ENCODE measurements at places on chromosomes 12 and 14. TPM values are rescaled to one million over a fixed set of nuclear protein-coding genes. Genes with fewer than 3 reads are reported as not detected.

DNA sequence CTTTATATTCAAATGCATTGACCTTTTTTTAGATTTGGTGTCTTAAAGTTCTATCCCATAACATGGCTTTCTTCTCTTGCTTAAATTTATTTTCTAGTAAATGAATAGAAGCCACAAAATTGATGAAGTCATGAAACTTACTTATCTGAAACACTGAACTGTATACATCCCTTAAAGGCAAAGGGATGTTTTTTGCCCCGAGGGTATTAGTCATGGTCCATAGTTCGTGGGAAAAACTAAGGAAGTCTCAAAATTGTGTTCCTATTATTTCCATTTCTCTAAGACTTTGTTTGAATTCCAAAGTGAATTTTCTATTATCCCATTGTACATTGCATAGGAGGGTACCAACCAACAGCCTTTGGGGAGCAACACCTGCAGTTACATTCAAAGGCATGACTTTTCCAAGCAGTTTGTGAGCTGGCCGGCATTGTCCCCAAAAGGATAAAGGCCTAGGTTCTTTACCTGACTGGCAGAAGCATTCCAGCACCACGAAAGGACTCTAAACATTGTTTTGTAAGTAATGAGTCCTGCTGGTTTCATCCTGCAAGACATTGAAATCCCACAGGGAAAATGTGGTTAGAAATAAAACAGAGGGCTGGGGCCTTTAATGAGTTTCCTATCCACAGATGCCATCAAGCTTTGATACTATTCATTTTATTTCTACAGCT is 473.5 kb downstream of the PRKD1 start:
- DNase-seq = no peak

Gene PTHLH
- 1.9 TPM for polyA plus RNA-seq

Gene HSPB8
- 116 TPM for polyA plus RNA-seq

- DNase-seq = no peak
These were observed 358.6 kb upstream of the FOXG1 start for GRCh38 chr14:28407996-28408395.

DNA sequence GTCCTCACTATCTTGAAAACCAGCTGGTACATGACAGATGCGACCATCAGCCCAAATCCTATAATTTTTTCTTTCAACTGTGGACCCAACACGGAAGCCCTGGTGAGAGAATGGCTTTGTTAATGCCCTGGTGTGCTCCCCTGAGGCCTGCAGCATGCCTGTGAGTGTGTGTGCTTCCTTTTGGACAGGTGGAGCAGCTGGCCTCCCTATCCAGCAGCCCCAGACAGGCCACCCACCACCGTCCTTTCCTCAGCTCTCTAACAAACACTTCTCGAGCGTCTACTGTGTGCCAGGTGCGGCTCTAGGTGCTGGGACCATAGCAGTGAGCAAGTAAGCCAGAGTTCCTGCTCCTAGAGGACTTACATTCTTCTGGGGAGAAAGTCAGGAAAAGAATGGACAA is 78.9 kb upstream of the GZMB start:
- DNase-seq = no peak

GRCh38 chr14:65222440-65222858 is 120.1 kb upstream of the MAX start:
- peak; percentile 54 for DNase-seq

GRCh38 chr14:81193924-81194633 is 26.7 kb downstream of the GTF2A1 start:
- no peak for DNase-seq

Gene HOXC10
- not detected for polyA plus RNA-seq

Gene NRL
- polyA plus RNA-seq = 1.2 TPM

DNA sequence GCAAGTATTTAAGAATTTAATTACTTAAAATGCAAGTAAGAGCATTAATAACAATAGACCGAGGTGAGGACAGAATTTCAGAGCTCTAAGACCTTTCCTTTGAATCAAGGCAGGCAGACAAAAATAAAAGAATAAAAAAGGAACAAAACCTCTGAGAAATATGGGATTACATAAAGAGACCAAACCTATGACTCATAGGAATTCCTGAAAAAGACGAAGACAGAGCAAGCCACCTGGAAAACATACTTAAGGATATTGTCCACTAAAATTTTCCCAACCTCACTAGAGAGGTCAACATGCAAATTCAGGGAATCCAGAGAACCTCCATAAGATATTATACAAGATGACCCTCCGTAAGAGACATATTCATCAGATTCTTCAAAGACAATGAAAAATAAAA is 325.1 kb downstream of the AEBP2 start:
- DNase-seq = no peak

DNA sequence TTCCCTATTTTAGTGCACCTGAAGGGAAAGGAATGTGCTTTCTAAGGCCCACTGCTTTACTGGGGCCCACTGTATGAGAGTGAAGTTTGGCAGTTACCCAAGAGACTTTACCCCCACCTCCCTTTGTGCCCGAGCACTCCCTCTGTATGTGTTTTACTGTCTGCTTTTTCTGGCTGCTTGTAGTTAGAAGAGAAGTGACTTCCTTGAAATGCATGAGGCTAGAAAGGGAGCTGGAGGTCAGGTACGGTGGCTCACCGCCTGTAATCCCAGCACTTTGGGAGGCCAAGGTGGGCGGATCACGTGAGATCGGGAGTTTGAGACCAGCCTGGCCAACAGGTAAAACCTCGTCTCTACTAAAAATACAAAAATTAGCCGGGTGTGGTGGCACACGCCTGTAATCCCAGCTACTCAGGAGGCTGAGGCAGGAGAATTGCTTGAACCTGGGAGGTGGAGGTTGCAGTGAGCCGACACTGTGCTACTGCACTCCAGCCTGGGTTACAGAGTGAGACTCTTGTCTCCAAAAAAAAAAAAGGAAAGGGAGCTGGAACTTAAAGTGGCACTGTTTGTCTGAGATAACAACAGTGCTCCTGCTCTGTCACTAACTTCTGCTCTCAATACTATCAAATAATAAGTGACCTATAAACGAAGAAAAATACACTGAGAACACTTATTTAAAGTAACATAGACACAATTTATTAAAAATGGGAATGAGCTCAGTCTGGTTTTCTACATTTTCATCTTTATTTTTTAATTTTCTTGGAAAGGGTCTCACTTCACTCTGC is 5.8 kb downstream of the TRIP11 start:
- peak; percentile 49 for DNase-seq

DNA sequence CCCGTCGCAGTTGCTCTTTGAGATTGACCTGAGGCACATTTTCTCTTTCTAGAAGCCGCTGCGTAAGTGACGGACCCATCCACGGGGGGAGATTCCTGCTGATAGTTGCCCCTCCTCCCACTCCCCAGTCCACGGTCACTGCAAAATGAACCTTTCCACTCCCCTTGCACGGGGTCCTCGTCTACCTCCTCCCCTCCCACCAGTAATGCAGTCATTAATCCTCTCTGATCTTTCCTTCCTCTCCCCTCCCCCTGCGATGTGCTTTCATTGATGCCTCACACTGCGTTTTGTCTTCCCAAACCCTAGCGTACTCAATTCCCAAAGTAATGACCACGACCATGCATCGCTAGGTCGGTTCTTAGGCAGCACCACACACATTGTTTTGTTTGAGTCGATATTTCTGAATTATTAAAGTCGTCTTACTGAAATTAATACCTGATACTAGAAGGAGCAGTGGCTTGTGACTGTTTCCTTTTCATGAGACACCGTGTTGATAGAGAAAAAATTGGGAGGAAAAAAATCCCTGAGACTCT is 857 bp downstream of the ETNK1 start:
- DNase-seq = peak; percentile 83

Gene BCL2L2
- polyA plus RNA-seq = 48.4 TPM

- DNase-seq = peak; percentile 69
These were observed 17.1 kb downstream of the PDZRN4 start for GRCh38 chr12:41205070-41205709.

Gene ESPL1
- 13.1 TPM for polyA plus RNA-seq

- peak; percentile 42 for DNase-seq
These were observed 476.9 kb downstream of the LRIG3 start for GRCh38 chr12:58443273-58443980.

Gene TAS2R13
- polyA plus RNA-seq = not detected

DNA sequence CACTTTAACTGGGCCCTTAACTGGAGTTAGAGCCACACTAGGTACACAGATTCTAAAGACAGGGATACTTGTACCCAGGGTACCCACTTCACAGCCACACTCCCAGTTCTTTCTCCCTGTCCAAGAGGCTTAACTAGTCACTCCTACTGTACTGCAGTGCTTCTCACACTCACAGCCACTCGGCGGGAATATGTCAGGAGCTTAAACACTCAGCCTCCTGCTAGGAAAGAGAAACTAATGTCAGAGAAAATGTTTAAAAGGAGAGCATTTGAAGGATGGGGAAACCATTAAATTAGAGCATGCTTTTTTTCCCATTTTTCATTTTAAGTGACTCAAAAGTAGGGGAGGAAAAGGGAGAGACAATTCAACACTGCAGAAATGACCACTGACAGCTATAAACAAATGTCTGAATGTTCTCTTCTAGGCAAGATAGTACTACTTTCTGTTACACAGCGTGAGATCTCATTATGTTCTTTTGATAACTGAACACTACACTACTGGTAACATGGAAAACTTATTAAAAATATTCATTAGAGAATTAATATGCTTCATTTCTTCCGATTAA is 22.9 kb upstream of the MDM1 start:
- no peak for DNase-seq

Gene P3H3
- 15.1 TPM for polyA plus RNA-seq

DNA sequence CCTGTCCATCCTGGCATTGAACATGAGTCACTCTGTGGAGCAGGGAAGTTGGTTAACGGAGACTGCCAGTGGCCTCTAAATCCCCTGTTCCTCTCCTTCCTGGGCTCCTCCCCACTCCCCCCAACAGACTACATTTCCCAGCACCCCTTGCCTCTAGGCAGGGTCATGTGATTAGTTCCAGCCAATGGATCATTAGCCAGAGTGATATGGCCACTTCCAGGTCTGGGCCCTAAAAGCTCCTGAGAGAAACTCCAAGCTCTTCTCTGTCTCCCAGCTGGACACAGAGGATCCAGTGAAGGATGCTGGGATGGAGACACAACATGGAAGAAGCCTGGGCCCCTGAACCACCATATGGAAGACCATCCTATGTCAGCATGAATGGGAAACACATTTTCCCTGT is 54.4 kb upstream of the RFLNA start:
- DNase-seq = no peak

Gene KRT73
- not detected for polyA plus RNA-seq

GRCh38 chr12:108852674-108853309 is 4.6 kb downstream of the SSH1 start:
- DNase-seq = no peak

GRCh38 chr14:103699261-103699661 is 16.0 kb downstream of the XRCC3 start:
- no peak for DNase-seq

Gene PLD4
- polyA plus RNA-seq = not detected

Gene P2RX7
- 0.60 TPM for polyA plus RNA-seq

DNA sequence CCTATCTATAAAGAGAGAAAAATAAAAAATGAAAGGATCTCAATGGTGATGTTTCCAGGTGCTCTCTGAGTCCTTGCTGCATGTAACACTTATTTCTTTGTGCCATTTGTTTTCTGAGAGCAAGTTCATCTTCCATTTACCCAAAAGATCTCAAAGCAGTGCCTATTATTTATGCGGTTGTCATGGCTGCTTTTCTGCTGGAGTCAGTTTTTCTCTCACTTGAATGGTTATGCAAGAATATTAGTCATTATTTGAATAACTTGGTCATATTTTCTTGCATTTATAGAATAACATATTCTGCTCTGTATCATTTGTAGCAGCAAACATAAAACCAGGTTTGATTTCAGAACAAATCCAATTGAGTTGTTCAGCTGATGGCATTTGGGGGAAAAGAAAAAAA is 141.8 kb upstream of the G2E3 start:
- no peak for DNase-seq

GRCh38 chr12:49274396-49275069 is 9.7 kb downstream of the TUBA1C start:
- no peak for DNase-seq

Gene PLEKHD1
- 0.15 TPM for polyA plus RNA-seq

DNA sequence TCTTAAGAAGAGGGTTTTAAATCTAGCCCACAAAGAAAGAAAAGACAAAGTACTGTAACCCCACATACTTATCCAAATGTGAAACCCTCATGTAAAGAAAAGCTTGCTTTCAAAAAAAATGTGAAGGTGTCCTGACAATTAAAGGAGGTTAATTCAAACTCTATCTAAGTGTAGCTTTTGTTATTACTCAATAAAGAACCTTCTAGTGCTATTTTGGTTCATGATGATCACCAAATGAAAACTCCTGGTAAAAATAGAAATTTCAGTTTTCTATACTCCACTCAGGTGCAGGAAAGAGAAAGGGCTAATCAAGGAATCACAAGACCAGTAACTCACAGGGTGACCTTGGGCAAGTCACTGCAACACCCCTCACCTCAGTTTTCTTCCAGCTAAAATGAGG is 1.6 kb downstream of the STAB2 start:
- no peak for DNase-seq

DNA sequence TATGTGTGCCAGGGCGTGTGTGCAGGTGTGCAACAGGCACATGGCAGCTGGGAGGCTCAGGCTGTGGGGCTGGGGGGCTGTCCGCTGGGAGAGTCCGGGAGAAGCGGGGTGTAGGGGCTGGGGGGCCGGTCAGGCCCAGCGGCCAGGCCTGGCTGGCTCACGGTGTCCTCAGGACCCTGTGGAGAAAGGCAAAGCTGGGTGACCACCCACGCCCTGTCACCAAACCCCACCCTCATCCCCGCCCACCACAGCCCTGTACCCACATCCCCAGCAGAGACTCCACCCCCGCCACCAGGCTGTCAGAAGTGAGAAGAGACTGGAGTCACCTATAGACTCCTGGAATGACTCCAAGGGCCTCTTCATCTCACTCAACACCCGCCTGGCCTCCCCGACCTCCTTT is 85.3 kb downstream of the SCARB1 start:
- no peak for DNase-seq

- no peak for DNase-seq
These were observed 402.7 kb downstream of the SOX5 start for GRCh38 chr12:23546756-23547155.

- no peak for DNase-seq
These were observed 136.4 kb downstream of the SLC35F4 start for GRCh38 chr14:57729208-57730187.

- DNase-seq = no peak
These were observed 60.1 kb downstream of the TSPAN9 start for GRCh38 chr12:3137268-3137781.

DNA sequence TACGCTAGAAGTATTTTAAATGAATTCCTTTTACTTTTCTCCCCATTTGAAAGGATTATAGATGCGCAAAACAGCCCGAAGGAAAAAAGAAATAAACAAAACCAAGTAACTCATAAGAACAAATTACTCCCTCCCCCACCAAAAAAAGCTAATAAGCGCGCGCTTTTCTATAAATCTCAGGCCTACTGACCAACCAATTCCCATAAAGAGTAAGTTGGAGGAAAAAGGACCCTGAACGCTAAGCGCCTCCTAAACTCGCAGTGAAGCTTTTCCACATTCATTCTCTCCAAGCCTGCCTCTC is 588 bp downstream of the MBIP start:
- DNase-seq = no peak

Gene KRT83
- polyA plus RNA-seq = not detected

Gene HOXC9
- polyA plus RNA-seq = not detected

GRCh38 chr12:65699251-65699650 is 125.0 kb upstream of the HMGA2 start:
- no peak for DNase-seq

Gene TAC3
- polyA plus RNA-seq = 0.62 TPM

Gene ISCU
- 177 TPM for polyA plus RNA-seq

Gene PGF
- polyA plus RNA-seq = 4.8 TPM

Gene IAPP
- 0.15 TPM for polyA plus RNA-seq

Measured in stomach (tissue), 19 donors.